Cortex of kidney (tissue), 1 donor: ENCODE measurements at places on chromosomes 7 and 10.

- no peak for DNase-seq
Measured at GRCh38 chr10:126421756-126422256, 33.5 kb upstream of the ADAM12 start.

- DNase-seq, result no peak
Measured at GRCh38 chr7:130272381-130273080, 5.9 kb downstream of the CPA2 start.

DNA sequence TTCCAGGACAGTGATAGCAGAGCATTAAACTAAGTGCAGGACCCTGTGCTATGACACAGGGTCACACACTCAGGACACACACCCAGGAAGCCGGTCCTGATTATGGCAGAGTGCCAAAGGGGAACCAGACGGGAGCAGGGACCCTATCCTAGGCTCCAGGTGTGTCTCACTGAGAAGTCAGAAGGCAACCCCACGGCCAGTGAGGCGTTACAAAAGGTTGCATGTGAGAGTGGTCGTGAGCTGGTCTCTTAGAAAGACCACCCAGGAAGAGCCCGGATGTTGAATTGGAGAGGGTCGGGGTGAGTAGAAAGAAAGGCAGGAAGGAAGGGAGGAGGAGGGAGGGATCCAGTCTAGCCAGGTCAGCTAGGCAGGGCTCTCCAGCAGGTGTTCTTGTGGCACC is 31.0 kb downstream of the FRMPD2 start:
- DNase-seq, result no peak

GRCh38 chr7:108294595-108294994 is 161.6 kb downstream of the NRCAM start:
- DNase-seq, result no peak

GRCh38 chr7:147980826-147981813 is 609.4 kb upstream of the C7orf33 start:
- DNase-seq, result no peak

DNA sequence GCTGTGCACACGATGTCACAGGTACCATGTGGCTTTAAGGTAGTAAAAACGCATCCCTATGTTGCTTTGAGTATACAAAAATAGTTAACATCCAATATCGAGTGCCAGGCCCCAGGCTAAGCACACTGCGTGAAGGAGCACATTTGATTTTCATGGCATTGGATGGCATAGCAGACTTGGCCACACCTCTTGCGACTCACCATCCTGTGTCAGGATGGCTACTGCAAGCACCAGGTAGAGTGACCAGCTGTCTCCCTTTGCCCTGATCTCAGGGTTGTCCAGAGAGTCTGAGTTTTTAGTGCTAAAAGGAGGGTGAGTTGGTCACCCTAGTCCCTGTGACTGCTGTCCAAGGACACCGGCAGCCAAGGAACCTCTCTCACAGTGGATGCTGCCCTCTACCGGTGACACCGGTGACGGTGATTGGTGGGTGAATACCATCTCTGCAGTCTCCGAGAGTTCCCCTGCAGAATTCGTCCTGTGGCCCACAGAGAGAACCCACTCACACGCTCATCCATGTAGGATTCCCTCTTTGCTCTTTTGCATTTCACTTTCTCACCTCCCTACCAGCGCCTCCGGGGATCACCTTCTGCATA is 76.1 kb downstream of the BICC1 start:
- DNase-seq, result no peak

GRCh38 chr7:47352394-47352968 is 229.4 kb downstream of the TNS3 start:
- DNase-seq, result no peak
